ENCODE measurements at places on chromosomes 2 and 18.

DNA sequence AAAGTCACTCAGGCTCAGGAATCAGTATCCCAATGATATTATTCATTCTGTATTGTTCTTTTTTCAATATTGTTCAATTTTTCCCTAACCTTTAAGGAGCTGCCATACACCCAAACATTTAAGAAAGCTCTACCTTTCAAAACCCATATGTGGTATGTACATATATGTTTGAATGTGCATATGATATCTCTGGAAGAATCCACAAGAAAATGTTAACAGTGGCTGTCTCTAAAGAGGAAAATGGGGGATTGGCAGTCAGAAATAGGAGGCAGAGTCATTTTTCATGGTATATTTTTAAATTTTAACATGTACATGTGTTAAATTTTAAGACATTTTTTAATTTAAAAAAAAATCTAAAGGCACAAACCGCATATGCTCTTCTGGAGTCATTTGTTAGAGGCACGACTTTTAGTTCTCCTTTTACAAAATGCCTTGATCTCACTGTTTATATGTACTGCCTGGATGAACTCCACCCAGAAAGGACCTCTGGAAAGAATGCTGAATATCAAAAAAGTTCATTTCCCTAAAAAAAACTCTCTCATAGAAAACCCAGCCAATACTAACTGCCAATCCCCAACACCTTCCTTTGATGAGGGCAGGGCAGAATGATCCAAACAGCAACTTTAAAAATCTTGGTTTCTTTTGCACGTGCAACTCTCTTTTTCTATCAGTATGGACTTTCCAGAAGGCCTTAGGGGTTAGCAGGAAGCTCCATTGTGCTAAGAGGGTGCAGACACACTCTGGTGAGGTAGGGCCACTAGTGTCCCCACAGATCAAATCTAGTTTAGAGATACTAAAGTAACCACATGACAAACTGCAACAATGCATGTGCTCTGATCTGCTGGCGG lies 23.6 kb downstream of the KCTD1 start:
- DNase-seq = no peak

GRCh38 chr2:191222507-191222906 lies 22.7 kb upstream of the MYO1B start:
- no peak for DNase-seq

- no peak for DNase-seq
These were observed 19.3 kb downstream of the SPEG start for GRCh38 chr2:219453671-219454590.

DNA sequence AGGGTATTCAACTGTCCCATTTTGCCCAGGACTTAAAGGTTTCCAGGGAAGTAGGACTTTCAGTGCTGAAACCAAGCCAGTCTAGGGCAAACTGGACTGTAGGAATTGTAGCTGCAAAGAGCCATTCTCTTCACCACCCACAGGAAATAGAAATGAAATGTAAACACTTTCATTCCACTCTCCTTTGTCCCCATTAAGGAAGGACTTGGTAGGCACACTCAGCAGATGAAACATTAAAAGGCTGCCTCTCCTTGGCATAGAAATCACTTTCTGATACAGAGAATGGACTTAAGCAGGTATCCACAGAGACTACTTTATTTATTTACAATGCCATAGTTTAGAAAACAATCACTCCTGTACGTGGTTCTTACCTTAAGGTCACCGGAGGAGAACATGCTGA lies 102.9 kb upstream of the CCDC195 start:
- DNase-seq = no peak

DNA sequence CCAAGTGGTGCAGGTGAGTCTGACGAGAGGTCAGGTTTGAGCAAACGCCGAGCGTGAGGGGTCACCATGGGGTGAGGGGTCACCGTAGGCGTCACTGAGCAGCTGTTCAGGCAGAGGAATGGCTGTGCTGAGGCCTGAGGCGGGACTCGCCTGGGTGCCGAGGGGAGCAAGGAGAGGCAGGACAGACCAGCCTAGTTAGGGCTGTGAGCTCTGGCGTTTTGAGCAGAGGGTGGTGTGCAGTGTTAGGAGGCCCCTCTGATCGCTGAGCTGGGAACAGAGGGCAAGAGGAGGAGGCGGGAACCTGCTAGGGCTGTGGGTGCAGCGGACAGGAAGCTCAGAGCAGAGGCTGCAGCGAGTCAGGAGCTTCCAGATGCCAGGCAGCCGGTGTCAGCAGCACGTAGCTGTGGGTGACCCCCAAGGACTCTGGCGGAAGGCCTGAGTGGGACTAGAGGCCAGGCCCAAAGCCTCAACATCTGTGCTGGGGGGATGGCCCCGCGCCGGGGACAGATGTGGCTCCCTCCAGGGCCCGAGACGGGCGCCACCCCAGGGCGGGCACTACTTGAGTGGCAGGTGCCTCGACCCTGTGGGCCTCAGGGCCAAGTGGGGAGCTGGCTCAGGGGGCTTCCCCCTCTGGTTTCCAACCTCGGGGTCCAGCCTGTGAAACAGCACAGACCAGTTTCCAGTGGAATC lies 55.7 kb downstream of the KCNG2 start:
- no peak for DNase-seq

GRCh38 chr2:185472574-185472973 lies 266.0 kb upstream of the FSIP2 start:
- no peak for DNase-seq

DNA sequence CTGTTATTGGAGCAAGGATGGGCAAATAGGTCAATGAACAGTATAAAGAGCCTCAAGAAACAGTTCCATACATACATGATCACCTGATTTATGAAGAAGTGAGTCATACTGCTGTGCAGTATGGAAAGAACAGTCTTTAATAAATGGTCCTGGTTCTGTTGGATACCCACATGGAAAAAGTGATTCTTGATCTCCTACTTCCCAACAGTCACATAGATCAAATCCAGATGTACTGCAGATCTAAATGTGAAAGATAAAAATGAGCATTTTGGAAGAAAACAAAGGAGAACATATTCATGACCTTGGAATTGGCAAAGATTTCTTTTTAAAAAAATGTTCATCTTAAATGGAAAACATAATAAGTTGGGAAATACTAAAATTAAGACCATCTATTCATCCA lies 75.8 kb downstream of the CCDC148 start:
- no peak for DNase-seq

GRCh38 chr18:61702007-61702406 lies 190.8 kb downstream of the RNF152 start:
- no peak for DNase-seq

- no peak for DNase-seq
These were observed 211.4 kb upstream of the THUMPD2 start for GRCh38 chr2:39990335-39990900.

DNA sequence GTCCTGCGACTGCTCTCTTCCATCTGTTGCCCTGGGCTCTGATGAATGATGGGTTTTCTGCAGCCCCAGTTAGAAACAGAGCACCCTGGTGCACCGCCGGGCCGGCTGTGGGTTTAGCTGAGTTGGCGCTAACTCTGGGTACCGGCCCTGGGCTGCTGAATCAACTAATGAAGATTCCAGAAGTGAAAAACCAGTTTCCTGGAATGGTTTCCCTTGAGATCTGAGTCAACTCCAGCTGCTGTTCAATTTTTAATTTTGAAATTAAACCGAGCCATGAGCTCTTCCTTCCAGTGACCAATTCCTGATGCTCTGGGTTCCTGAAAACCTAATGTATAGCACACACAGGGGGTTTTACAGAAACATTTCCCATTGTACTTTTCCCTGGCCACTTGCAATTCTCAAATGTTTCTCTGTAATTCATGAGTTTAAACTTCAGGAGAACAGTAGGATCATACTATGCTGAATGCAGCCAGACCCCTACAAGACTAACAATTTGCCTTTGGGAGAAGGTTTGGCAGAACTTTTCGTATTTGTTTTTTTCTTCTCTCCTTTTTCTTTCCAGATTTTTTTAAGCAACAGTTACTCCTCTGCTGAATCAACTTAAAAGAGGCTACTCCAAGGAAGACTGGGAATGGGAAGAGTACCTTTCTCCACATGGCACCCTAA lies 5.5 kb downstream of the COL6A3 start:
- no peak for DNase-seq

DNA sequence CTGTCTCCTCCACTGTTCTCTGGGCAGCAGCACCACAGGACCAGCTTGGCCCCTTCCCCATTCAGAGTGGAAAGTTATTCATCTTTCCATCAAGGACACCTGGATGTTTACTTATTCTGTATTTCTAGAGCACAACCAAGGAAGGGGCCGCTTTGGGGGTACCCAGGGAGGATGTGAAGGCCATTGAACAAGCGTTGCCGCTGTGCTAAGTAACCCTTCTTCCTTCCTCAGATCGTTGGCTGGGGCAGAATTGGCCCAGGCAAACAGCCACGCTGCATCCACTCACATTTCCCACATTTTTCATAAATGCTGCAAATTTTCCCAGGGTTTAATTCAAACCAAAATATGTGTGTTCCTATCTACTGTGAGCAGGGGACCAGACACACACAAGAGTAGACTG lies 76.2 kb upstream of the NPAS2 start:
- no peak for DNase-seq

GRCh38 chr2:147182260-147182659 lies 662.6 kb upstream of the ACVR2A start:
- DNase-seq = peak; percentile 30

DNA sequence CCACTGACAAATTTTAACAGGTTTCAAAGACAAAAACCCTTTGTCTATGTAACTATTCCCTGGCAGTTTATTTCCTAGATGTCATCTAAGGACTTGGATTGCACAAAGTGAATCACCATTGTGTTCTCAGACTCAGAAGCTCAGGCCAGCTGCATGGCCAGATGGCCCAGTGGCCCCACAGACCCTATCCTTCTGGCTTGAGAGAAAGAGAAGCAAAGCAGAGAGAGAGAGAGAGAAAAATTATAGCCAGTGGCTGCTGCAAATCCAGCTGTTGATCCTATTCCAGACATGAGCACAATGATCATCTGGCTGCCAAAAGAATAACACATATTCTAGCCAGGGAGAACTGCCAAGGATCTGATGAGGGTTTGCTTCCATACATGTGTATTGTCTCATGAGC lies 25.8 kb downstream of the CTLA4 start:
- DNase-seq = no peak

- DNase-seq = no peak
These were observed 145.0 kb downstream of the HDAC4 start for GRCh38 chr2:239255628-239256349.

- DNase-seq = no peak
These were observed 24.3 kb upstream of the ID2 start for GRCh38 chr2:8657423-8658062.

- DNase-seq = no peak
These were observed 23.2 kb downstream of the RNF152 start for GRCh38 chr18:61869636-61870035.

- no peak for DNase-seq
These were observed 14.1 kb downstream of the ZFP36L2 start for GRCh38 chr2:43212216-43212835.

DNA sequence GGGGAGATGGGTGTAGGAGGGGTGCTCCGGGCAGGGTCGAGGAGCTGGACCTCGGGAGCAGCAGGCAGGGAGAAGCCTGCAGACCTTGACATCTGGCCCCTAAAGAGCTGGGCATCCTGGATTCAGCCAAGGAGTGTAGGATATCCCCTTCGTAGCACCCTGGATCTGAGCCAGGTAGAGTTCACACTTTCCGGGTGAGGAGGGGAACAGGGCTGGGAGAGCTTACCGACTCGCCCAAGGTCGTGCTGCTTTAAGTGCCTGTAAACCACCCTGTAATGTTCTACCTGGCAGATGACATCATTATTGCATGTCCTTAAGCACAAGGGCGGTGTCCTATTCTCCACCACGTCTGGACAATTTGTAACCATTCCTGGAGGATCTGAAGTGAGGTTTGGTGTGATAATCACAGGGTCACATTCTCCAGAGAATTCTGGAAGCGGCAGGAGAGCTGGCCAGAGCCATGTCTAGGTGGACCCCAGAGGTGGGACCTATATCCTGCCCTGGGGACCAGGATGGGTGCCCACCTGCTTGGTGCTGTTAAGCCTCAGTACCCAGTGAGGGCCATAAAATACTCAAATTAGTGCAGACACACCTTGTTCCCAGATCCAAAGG lies 14.6 kb downstream of the ITM2C start:
- no peak for DNase-seq

DNA sequence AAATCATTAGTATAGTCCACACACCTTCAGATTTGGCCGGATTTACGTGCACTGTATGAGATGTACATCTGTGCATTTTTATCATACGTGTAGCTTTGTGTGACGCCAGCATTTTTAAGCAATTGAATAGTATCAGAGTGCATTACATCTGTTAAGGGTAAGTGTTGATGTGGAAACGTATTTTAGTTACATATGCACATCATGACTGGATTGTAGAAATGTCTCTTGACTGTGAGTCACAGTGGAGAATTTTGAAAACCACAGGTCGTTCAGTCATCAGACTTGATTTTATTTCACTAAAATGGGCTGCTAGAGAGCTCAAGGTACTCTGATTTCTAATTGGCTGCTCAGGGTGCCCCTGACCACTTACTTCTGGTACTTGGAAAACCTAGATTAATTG lies 5.4 kb upstream of the GPBAR1 start:
- no peak for DNase-seq

- peak; percentile 86 for DNase-seq
These were observed at the start of gene TXNL4A for GRCh38 chr18:79988451-79989194. TXNL4A (minus strand) TSS chr18:79988563; CDS start chr18:79988392, 171 bp downstream.

GRCh38 chr2:234496055-234496834 lies 636 bp downstream of the ARL4C start:
- DNase-seq = peak; percentile 41

DNA sequence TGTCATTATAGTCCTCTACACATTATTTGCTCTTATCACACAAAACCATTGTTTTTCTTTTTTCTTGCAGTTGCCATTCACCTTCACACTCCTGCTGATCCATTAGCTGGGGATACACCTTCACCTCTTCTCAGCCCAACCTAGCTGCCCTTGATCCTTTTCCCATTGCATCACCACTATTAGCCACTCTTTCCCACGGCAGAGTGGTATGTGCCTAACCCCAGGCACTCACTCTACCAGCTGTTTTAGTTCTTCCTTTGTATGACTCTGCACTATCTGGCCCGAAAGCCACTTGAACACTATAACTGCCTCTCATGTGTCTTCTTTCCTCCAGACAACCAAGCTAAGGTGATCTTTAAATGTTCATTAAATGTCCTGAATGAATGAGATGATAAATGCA lies 145.4 kb upstream of the PIK3C3 start:
- no peak for DNase-seq
